ENCODE measurements at places on chromosomes 11 and 22.

- DNase-seq: peak; percentile 37
Measured at GRCh38 chr11:77407613-77408012, 66.3 kb downstream of the PAK1 start.

GRCh38 chr22:20523086-20523983 is 15.9 kb downstream of the MED15 start:
- no peak for DNase-seq

- DNase-seq: peak; percentile 71
Measured at GRCh38 chr11:65487467-65488272, 11.2 kb upstream of the MALAT1 start.

DNA sequence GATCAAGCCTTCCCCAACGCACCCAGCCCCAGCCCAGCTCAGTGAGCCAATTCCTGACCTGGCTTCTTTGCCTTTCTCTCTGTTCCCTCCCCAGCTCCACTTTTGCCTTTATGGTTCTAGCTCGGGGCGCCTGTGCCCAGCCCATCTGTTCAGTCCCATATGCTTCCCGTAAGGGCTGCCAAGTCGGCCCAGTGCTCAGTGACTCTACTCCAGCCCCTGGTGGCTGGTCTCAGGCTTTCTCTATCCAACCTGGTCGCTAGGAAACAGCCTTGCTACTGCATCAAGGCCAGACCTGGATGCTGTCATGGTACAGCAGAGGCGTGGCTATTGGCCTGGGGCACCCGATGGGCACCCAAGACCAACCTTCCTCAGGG is 178.0 kb downstream of the DSCAML1 start:
- DNase-seq: no peak

DNA sequence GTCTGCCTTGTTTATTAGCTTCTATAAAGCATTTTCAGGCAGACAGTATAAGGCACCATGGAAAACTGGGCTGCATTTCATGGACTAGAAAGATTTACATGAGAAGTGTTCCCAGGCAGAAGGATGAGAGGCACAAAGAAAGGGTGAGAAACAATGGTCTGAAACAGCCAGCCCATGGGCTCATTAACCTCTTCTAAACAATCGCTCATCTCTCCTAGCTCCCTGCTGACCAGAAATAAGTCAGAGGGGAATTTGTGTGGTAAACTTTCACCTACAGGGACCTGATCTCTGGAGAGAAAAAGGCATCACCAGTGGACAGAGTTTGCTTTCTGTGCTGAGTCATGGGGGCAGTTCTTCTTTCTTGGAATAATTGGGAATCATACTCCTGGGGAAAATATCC is 51.8 kb upstream of the KIRREL3 start:
- DNase-seq: no peak

DNA sequence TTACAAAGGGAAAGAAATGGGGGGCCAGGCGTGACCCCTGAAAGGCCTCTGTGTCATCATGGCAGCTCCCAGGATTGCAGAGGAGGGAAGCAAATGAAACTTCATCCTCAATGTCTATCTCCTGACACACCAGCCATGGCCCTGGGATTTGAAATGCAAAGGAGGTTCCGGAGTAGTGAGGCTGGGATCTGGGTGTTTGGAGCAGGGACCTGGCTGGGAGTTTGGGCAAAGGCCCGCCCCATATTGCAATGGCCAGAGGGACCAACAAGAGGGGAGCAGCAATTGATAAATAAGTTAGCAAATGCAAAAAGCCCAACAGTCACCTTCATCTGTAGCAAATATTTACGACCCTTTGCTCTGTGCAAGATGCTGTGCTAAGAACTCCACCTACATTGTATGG is 77.7 kb upstream of the CCND1 start:
- no peak for DNase-seq

GRCh38 chr11:12540913-12541582 is 133.2 kb upstream of the TEAD1 start:
- peak; percentile 73 for DNase-seq

DNA sequence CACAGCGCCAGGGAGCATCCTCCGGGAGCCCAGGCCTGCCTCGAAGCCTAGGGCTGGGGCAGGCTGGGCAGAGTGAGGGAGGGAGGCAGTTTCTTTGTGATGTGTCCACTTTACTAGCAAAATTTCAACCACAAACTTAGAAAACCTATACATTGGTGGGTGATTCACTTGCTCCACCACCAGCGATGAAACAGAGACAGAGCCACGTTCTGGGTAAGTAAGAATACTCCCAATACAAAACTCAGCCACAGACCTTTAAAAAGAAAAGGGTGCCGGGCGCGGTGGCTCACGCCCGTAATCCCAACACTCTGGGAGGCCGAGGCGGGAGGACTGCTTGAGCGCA is 22.3 kb downstream of the CDKN1C start:
- no peak for DNase-seq

DNA sequence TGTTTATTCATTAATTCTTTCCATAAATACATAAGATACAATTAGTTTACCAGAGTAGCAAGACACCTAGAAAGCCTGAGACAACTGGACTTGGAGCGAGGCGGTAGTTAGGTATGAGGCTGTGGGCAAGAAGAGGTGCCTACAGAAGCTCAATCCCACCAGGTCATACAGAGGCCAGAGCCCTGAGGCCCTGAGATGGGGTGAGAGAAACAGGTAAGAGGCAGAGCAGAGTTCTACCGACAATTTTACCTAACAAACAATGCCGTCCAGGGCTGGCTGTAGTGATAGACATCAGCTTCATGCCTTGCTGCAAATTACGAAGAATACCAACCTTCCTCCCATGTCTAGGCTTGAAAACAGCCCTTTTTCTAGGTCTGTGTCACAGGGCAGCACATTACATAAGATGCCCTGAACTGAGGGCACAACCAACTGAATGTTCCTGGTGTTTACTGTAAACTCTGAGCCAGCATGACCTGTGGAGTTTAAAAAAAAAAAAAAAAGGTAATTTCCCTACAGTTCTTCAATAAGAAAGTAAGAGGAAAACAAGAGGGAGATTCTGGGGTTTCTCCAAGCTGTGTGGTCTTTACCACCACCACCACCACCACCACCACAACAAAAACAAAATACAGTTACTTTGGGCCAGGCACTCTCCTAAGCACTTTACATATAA is 105.8 kb downstream of the GAB2 start:
- no peak for DNase-seq

DNA sequence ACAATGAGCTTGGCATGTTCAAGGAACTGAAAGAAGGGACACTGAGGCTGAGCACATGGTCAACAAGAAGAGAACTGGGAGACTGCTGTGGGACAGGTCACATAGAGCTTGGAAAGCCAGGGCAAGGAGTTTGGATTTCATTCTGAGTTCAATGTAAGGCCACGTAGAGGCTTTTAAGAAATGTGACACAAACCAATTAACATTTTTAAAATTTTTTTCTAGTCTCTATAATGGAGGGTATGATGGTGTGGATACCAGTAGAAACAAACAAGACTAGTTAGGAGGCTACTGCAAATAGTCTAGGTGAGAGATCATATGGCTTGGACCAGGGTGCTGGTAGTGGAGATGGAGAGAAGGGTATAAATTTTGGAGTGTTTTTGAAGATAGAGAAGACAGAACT is 56.7 kb downstream of the RAB30 start:
- DNase-seq: no peak

DNA sequence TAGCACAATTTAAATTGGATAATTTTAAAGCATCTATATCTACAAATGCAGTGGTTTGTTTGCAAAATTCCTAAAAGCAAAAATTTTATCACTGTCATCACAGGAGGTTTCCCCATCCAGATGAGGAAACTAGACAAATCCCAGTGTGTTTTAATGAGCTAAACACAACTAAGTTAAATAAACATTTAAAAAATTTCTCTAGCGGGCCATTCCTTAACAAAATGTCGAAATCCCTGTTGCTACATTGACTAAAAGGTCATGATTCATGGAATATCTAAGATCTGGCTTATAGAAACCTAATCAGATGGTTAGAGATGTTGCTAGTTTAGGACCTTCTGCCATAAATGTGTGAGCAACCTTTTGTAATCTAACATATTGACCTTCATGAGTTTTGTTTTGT is 107.3 kb upstream of the BDNF start:
- DNase-seq: no peak

DNA sequence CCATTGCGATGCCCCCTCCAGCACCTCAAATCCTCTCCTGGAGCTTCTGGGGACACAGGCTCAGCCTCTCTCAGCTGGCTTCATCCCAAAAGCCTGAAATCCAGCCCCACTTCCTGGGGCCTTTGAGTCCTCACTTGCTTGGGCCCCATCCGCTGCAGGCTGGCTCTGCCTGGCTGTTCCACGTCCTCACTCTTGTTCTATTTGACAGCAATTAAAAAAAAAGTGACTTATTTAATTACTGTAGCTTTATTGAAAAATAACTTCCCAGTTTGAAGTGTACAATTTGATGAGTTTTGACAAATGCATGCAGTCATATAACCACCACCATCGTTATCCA is 27.2 kb downstream of the PARVG start:
- DNase-seq: no peak

DNA sequence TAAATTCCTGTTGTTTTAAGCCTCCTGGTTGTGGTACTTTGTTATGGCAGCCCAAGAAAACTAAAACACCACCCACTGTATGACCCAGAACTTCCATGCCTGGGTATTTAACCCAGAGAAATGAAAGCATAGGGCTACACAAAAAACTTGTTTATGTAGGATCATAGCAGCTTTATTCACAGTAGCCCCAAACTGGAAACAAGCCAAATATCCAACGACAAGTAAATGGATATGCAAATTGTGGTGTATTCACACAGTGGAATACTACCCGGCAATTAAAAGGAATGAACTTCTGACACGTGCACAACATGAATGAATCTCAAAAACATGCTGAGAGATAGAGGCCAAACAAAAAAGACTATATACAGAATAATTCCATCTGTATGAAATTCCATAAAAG is 62.2 kb upstream of the NAV2 start:
- no peak for DNase-seq

DNA sequence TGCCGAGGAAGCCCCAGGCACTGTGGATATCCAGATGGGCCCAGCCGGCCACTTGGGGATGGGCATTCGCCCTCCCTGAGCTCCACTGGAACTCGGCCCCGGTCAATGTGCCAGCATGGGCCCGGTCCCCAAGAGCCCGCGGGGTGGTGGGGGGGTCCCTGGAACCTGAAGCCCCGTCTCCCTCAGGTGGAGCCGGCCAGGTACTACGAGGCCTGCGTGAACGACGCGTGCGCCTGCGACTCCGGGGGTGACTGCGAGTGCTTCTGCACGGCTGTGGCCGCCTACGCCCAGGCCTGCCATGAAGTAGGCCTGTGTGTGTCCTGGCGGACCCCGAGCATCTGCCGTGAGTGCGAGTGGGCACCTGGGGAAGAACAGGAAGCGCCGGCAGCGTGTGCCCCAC is 21.2 kb downstream of the MUC5AC start:
- no peak for DNase-seq

GRCh38 chr22:42282252-42282942 is 11.9 kb upstream of the TCF20 start:
- DNase-seq: no peak

DNA sequence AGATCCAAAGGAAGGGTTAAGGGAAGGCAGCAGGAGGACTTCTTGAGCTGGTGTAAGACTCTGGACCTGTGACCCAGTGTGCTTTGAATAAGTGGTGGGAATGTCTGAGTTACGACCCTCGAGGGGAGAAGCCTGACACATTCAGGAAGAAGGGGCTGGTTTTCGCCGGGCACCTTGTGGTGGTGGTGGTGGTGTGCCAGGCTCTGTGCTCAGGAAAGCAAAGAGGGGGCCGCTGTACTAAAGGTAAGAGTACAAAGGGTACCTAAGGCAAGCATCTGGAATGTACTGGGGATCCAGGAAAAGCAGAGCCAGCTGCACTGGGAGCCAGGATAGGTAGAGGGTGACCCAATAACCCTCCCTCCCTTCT is 6.3 kb downstream of the KLHL35 start:
- no peak for DNase-seq

- no peak for DNase-seq
Measured at GRCh38 chr22:35215993-35216392, 41.3 kb upstream of the HMGXB4 start.

DNA sequence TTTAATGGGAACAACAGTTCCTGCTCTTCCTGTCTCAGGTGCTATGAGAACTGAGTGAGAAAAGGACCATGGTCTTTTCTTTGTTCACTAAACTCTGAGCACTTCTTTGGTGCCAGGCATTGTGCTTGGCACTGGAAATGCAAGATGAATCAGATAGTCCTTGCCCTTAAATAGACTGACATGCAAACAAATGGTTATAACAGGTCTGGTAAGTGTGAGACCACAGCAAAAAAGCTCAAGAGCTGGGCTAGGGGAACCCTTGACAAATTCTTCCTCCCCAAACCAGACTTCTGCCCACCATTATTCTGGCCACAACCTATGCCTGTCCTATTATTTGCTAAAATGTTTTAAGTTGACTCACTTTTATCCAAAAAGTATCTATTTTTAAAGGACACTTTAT is 5.1 kb downstream of the SLC43A3 start:
- no peak for DNase-seq

DNA sequence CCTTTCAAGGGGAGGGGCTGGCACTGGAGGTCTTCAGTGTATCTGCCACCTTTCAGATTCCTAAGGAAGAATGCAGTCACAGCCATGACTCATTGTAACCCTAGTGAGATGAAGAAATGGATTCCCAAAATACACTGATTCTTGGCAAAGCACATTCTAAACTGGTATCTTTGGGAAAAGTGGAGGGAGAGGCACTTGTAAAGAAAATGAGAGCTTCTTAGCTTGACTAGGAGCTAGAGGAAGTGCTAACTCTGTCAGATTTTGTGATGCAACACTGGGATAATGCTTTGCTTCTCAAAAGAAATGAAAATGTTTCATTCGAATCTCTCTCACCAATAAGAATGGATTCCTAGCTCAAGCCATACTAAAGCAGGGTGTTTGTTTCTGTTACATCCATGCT is 14.3 kb downstream of the NRIP3 start:
- DNase-seq: no peak

- no peak for DNase-seq
Measured at GRCh38 chr22:36469094-36469710, 12.2 kb downstream of the TXN2 start.

DNA sequence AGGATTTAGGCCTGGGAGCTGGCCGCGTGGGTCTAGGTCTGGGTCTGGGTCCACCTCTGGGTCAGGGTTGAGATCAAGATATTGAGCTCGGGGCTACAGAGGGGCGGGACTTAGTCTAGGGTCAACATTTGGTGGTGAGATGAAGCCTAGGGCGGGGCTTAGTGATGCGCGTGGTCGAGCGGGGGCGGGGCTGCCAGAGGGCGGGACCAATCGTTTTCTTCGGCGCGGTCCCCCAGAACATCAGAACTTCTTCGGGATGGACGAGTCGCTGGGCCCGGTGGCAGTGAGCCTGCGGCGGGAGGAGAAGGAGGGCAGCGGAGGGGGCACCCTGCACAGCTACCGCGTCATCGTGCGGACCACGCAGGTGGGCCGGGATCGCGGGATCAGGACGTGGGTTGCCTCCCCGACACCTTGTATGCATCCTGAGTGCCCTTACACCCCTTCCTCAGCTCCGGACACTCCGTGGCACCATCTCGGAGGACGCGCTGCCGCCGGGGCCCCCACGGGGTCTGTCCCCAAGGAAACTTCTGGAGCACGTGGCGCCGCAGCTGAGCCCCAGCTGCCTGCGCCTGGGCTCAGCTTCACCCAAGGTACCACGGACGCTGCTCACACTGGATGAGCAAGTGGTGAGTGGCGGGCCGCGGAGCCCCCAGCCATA is 4.2 kb downstream of the SIPA1 start:
- no peak for DNase-seq

GRCh38 chr11:21121991-21122390 is 452.6 kb downstream of the NELL1 start:
- no peak for DNase-seq

All from 8988T (cell line).